ENCODE measurements at places on chromosomes 5 and 9.

DNA sequence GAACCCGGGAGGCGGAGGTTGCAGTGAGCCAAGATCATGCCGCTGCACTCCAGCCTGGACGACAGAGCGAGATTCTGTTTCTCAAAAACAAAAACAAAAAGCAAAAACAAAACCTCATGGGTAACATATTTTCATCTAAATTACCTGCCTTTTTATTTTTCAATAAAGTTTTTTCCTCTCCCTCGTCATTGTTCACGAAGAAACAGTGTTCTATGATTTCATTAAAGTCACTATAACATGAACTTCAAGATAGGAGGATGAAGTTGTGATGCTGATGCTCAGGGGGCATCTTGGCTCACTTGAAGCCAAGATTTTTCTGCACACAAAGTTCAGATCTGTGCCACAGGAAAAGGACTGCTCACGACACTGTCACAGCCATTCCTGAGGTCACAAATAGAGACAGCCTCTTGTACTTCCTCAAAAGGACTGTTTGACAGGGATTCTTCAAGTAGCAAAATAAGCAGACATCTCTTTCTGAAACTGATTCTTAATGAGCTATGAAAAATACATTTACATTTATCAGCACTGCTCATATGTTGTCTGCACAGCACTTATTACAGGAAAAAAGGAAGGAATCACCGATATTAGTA, 16.1 kb downstream of the NIPSNAP3B start:
- no peak for DNase-seq

GRCh38 chr5:167673942-167674341, 617.5 kb upstream of the WWC1 start:
- DNase-seq: no peak

DNA sequence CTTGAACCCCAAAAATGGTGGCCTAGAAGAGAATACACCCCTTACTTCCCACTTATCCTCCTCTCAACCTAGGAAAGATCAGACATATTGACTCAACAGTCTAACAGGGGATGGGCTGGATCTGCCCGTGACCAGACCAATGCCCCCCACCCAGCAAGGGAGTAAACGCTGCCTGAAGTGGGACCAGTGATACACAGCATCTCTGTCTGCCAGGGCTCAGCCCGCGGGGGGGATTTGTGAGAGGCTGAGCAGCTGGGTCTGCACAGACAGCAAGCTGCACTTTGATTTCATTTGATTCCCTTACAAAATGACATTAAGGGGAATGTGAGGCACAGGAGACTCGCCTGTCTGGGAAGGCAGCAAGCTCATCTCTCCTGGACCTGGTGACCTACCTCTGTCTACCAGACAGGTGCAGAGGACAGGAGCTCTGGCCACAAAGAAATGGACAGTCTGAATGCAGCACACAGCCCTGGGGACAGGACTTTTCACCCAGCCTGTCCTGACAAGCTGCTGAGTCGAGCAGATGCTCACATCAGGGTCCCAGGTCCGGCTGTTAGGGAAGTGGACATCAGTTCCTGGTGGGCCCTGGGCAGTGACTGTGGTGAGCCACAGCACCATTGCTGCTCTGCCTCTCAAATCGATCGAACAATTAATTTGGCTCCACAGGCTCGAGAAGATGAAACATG, 79.9 kb downstream of the RGS3 start:
- DNase-seq: no peak

- no peak for DNase-seq
These were observed 7.0 kb downstream of the MAMDC4 start for GRCh38 chr9:136858844-136859757.

- no peak for DNase-seq
These were observed 310.4 kb downstream of the SLF1 start for GRCh38 chr5:94928891-94929290.

GRCh38 chr9:109297899-109298298, 23.0 kb downstream of the EPB41L4B start:
- DNase-seq: no peak

DNA sequence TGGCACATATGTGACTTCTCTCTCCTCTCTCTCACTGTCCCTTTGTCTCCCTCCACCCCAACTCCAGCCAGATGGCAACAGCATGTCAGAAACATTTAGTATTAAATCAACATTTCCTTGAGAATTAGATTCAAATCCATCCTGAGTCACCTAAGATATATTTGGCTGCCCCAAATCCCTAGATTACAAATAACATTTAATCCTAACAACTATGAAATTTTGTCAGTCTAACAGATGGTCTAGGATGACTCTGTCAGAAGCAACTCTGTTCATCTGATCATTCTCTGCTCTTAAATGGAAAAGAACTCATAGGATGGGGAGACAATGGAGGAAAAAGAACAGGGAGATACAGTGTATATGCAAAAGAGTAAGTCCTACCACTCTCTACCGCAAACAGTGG, 201.2 kb downstream of the TSSK1B start:
- DNase-seq: no peak

DNA sequence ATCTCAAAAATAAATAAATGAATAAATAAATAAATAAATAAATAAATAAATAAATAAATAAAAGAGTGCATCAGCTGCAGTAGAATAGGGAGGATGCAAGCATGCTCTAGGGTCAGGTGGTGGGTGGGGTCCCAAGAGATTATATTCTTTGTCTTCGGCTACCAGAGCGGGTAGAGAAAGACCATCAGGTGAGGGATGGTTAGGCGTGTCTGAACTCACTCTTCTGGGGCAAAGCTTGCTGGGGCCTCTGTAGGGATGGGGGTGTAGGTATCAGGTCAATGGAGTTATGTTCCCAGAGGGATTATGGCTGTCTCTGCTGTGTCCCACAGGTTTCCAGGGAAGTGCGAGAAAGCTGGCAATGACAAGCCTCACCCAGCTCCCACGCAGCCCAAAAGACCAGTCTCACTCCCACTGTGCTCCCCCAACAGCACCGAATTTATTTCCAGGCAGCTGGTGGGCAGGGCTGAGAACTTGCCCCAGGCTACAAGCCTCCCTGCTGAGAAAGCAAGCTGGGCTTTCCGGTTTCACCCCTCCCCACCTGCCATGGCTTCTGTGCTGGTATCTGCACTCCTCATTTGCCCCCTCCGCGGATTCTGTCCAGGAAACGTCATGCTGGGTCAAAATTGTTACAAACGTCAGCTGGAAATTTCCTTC, 180.8 kb downstream of the LURAP1L start:
- no peak for DNase-seq

GRCh38 chr5:42569953-42570548, 146.8 kb downstream of the GHR start:
- no peak for DNase-seq

DNA sequence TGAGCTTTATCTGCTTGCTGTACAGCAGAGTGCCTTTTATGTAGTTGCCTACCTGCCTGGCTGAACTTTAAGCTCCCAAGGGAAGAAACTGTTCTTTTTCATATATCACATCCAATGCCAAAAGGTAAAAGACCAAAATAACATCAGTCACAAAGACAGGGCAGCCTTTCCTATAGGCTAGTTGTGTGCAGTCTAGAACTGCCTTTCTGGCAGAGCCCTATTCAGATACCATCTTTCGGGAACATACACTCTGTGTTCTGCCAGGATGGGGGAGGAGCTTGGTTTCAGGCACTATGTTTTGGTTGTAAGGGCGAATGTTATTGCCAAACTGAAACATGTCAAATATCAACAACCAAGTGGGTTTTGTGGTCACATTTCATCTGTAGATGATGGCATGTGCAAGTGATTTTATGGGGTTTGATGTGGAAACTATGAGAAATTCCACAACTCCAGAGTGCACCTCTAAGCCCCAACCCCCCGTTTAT, 314.5 kb downstream of the ADGRV1 start:
- DNase-seq: no peak

- DNase-seq: no peak
These were observed 108.3 kb upstream of the MSX2 start for GRCh38 chr5:174616036-174616435.

DNA sequence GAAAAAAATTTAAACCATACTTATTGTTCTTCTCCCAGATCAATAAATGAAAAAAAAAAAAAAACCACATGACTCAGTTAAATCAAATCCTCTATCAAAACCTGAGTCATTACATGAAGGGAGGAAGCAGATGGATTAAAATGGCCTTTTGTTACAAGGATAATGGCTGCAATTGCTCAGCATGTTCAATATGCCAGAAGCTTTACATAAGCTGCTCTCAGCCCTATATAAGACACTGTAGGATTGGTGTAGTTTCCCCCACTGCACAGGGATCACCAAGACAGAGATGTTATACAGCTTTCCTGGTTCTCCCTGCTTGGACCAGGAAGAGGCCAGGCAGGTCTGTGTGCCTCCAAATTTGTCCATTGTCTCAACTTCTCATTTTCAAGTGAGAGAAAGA, 101.6 kb upstream of the MAP1B start:
- no peak for DNase-seq

DNA sequence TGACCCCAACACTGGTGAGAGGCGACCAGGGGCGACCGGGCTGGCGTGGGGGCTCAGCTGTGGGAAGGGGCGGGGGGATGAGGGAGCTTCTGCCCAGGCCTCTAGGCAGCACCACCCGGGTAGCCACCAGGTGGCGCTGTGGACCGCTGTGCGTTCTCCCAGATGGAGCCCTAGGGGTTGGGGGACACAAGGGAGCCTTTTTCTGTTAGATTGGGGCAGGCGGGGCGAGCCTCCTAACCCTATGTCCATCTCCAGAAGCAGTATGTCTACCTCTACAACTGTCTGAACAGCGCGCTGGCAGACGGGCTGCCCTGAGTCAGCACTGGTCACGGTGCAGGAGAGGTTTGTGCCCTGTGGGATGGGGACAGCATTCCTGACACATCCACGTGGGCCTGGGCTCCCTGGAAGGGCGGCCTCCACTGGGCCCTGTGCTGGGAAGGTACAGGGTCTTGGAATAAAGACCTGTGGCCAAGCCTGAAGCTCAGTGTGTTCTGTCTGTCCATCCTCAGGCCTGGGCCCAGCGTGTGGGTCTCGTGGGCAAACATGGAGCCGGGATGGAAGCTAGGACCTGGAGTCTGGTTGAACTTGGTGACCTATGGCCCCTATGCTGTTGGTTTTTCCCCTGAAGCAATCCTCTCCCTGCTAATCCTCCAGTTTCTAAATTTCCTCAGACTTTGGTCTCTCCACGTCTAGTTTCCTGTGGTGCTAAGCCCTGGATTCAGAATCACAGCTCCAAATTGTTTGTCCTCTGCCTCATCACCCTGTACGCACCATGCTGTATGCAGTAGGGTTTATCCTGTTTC, 23.1 kb upstream of the SPTLC1 start:
- DNase-seq: peak; percentile 61

GRCh38 chr9:21830589-21830988, 28.2 kb downstream of the MTAP start:
- DNase-seq: no peak

- DNase-seq: no peak
These were observed 86.1 kb downstream of the ARL15 start for GRCh38 chr5:54224103-54224826.

GRCh38 chr5:63255594-63255993, 677.0 kb downstream of the LRRC70 start:
- no peak for DNase-seq

- no peak for DNase-seq
These were observed 710.5 kb upstream of the CDH9 start for GRCh38 chr5:27748847-27749246.

DNA sequence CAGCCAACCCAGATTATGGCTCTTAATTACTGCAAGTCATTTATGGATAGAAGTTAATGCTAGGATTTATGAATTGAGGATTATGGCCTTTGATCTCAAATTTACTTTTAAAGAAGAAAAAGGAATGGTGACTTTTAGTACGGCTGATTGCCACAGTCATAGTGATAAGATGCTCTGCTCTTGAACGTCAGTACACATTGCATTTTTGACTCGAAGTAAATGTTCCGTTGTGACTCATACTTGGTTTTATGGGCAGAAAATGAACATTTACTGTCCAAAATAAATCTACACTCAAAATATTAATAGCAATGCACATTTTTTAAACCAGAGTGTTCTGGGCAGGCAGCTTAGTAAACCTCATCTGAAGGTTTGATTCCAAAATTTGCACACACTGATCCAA, 830 bp downstream of the ADAMTSL1 start:
- no peak for DNase-seq

GRCh38 chr9:13934416-13934815, 379.5 kb downstream of the NFIB start:
- no peak for DNase-seq

DNA sequence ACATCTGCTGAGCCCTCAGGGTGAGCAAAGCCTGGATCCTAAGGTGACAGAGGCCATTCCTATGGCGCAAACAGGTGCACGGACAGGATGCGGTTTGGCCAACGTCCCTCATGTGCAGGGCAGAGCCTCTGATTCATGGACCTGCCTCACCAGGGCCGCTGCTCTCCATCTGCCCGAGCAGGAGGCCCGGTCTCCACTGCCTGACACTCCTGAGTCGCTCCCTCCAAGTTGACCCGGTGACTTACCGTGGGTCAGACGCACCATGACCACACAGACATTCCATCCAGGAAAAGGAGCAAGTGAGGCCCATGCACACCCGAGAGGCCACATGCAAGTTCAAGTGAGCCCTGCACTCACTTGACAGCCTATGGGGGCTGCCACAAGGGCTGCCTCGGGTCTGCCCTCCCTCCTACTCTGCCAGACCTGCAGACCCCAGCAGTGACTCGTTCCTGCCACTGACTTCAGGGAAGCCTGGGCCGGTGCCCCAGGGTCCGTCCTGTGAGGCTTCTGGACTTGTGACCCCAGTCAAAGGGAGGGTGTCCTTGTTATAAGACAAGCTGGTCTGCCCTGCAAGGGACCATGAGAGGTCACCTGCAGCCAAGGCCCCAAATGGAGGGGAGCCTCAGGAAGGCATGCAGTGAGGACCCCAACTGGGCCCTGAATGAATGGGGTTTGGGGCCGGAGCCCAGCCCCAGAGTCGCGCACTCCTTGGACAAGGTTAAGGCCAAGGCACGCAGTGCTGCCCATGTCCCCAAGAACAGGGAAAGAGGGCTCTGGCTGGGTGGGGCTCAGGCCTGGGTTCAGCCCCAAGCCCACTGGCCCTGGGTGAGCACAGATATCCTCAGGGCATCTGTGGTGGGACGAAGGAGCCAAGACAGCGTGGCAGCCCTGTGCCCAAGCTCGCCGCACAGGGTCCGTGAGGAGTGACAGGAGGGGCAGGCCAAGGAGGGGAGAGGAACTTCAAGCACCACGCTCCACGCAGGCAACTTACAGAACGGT, 10.1 kb downstream of the BRD3OS start:
- no peak for DNase-seq

DNA sequence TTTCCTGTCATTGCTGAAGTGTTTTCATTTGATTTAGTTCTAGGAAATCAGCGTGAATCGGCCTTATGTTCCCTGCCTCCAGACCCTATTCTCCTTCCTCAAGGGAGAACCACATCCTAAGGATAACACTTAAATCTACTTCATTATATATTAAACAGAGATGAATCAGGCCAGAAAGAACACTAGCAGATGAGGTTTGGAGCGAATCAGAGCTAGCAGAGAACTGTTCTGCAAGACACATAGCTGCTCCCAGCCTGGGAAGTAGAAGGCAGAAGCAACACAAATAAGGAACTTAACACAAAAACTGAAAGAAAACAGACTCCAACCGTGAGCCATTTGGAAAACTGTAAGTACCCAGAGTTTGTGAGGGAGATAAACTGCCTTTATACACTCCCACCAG, 718.2 kb downstream of the SEMA5A start:
- no peak for DNase-seq

- no peak for DNase-seq
These were observed 5.0 kb upstream of the RXFP3 start for GRCh38 chr5:33931136-33931535.
